ENCODE measurements at places on chromosomes 16 and 17.

DNA sequence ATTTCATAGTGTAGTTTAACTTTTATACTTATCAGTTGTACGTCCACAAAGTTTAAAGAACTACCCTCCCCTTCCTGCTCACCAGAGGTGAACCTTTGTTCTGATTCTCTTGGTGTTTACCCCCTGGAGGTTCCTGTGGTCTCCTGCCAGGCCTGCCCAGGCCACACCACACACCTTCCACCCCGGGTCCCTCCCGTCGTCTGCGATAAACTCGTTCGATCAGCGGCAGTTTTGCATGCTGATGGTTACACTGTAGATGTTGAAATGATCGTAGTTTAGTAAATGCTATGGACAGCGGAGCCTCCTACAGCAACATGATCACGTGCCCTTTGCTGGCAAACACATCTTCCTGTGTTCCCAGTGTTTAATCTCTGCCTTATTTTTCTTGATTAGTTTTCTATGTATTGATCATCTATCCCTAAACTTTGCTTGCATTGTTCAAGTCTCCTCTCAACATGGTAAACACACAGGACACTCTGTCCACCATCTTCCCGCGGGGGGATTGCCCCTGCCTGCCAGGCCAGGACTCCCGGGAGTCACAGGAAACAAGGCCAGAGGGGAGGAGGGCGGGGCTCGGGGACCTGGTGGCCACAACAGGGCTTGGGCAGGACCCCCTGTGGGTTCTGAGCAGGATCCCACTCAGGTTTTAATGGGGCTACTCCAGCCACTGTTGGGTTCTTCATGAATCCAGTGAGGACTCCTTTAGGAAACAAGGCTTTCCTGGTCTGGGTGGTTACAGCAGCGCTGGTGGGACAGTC is 2.8 kb upstream of the ACSF3 start:
- no peak for DNase-seq

- no peak for DNase-seq
Measured at GRCh38 chr16:4463522-4464163, 10.8 kb downstream of the NMRAL1 start.

GRCh38 chr16:56222474-56222997 is 31.2 kb downstream of the GNAO1 start:
- no peak for DNase-seq

DNA sequence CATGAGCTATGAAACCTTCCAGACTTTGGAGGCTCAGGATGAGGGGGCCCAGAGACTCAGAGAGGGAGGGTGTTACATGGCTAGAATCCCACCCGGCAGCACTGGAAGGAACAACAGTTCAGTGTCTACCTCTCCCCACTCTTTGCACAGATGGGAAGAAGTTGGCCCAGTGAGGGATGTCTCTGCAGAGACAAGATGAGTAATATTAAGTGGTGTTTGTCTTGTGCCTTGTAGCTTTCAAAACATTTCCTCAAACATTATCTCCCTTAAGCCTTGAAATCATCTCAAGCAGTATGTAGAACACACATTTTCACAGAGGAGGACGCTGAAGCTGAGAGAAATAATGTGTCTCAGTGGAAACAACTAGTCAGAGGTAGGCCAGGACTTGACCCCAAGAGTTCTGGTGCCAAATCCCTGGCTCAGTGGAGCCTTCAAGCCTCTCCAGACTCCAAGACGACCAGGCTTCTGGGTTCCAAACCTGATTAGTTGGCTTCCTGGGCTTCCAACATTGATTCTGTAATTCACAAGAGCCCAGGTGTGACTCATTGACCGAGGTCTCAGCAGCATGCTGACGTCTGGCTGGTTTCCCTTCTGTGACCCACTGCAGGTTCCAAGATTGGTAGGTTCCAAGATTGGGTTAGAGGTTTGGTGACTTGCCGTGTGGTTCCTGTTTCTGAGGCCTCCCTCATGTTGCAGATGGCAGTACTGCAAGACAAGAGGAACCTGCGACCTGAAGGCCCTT is 7.4 kb downstream of the RNF112 start:
- DNase-seq: peak; percentile 52

All from activated CD4-positive, alpha-beta T cell treated with anti-CD3 and anti-CD28 coated beads for 48 hours (primary cell).